ENCODE measurements at places on chromosomes 12 and 14. TPM values are rescaled to one million over a fixed set of nuclear protein-coding genes. Genes with fewer than 3 reads are reported as not detected.

Gene LMNTD1
- 0.45 TPM for total RNA-seq

Gene VWF
- total RNA-seq, result 1,224 TPM

Gene RERG
- total RNA-seq, result not detected

Gene WSCD2
- total RNA-seq, result not detected

Gene ATP6V1D
- 96.8 TPM for total RNA-seq

Gene ZFC3H1
- total RNA-seq, result 14.4 TPM

Gene SLC25A47
- not detected for total RNA-seq

Gene TMEM132C
- not detected for total RNA-seq

Gene SLC5A8
- not detected for total RNA-seq

Gene SIX6
- not detected for total RNA-seq

Gene PPP1R13B
- total RNA-seq, result 12.1 TPM

Gene SPIC
- not detected for total RNA-seq

Gene ABCD4
- total RNA-seq, result 34.4 TPM

Gene FAM222A
- 0.27 TPM for total RNA-seq

Gene SPTB
- under 0.01 TPM for total RNA-seq

Gene LHX5
- total RNA-seq, result not detected

Gene SIX1
- total RNA-seq, result 0.27 TPM

Gene PRPH
- 0.19 TPM for total RNA-seq

Gene NFKBIA
- 155 TPM for total RNA-seq

Gene TMEM30B
- 0.09 TPM for total RNA-seq

Gene DHH
- 7.8 TPM for total RNA-seq

Gene KLHL33
- not detected for total RNA-seq

Gene TMTC1
- total RNA-seq, result 45.8 TPM

Gene NDRG2
- 0.09 TPM for total RNA-seq

Gene SMOC1
- total RNA-seq, result under 0.01 TPM

Gene TNS2
- total RNA-seq, result 19.8 TPM

Gene GLTP
- total RNA-seq, result 54.7 TPM

Gene FAM181A
- total RNA-seq, result not detected

Gene MSI1
- not detected for total RNA-seq

Gene MARCHF9
- total RNA-seq, result 3.2 TPM

Gene IKZF4
- 0.38 TPM for total RNA-seq

Gene AJUBA
- 40.2 TPM for total RNA-seq

Gene MYF6
- not detected for total RNA-seq

Gene C12orf75
- total RNA-seq, result 44.0 TPM

Gene CLEC2A
- total RNA-seq, result not detected

Gene KLRD1
- total RNA-seq, result 0.09 TPM

Gene CLEC4C
- total RNA-seq, result not detected

Gene DERA
- 54.4 TPM for total RNA-seq

Gene SLCO1B1
- total RNA-seq, result not detected

Gene KCNH3
- under 0.01 TPM for total RNA-seq

Gene RNF212B
- total RNA-seq, result not detected

Gene PWP1
- 138 TPM for total RNA-seq

Gene NFE2
- not detected for total RNA-seq

Gene MEG3
- 12.6 TPM for total RNA-seq

Gene ZDHHC22
- total RNA-seq, result not detected

Gene ZC2HC1C
- total RNA-seq, result 0.90 TPM

Gene KLRK1
- not detected for total RNA-seq

Gene CRIP1
- 0.45 TPM for total RNA-seq

Gene KRT5
- 0.28 TPM for total RNA-seq

Gene TMEM229B
- total RNA-seq, result 0.19 TPM

Gene PPP1R36
- 0.85 TPM for total RNA-seq

Gene KRT72
- total RNA-seq, result not detected

Gene AQP2
- not detected for total RNA-seq

Gene PTPRQ
- total RNA-seq, result not detected

Gene SMCO2
- total RNA-seq, result 0.36 TPM

Gene ATL1
- 0.81 TPM for total RNA-seq

Gene HOTAIR
- not detected for total RNA-seq
